Fibroblast of mammary gland (primary cell): ENCODE measurements at places on chromosomes 1 and 21.

- DNase-seq = no peak
Observed at GRCh38 chr1:118890851-118891384, 97.2 kb downstream of the TBX15 start.

DNA sequence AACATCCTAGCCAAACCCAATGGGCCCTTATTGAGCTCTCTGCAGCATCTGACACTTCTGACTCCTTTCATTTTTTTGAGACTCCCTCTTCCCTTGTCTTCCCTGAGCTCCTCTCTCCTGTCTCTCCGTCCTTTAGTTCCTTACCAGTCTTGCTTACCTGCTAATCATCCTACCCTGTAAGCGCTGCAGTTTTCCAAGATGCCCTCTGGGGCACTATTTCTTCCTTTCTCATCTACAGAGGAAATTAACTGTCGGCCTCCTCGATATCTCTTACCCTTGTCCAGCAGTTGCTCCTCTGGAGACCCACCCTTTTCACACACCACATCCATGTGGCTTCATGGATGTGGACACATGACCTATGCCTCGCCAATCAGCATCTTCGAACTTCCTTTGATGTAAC lies 6.8 kb downstream of the GPR161 start:
- no peak for DNase-seq

GRCh38 chr1:117051224-117052064 lies 8.7 kb upstream of the TTF2 start:
- peak; percentile 14 for DNase-seq

DNA sequence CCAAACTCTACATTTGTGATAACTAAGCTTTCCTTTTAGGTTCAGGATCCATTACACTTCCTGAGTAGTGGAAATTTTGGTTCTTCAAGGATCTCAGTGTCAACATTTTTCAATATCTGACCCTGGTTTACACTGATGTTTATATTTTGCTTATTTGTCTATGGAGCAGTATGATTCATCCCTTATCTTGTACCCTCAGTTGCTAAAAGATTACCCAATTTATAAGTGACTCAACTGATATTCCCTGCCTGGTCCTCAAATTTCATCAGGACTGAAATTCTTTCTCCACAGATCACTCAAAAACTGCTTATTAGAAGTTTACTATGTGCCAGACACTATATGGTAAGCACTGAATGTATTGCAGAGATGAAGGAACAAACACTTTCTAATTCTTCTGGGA lies 139.1 kb upstream of the CHRM3 start:
- DNase-seq = peak; percentile 4

DNA sequence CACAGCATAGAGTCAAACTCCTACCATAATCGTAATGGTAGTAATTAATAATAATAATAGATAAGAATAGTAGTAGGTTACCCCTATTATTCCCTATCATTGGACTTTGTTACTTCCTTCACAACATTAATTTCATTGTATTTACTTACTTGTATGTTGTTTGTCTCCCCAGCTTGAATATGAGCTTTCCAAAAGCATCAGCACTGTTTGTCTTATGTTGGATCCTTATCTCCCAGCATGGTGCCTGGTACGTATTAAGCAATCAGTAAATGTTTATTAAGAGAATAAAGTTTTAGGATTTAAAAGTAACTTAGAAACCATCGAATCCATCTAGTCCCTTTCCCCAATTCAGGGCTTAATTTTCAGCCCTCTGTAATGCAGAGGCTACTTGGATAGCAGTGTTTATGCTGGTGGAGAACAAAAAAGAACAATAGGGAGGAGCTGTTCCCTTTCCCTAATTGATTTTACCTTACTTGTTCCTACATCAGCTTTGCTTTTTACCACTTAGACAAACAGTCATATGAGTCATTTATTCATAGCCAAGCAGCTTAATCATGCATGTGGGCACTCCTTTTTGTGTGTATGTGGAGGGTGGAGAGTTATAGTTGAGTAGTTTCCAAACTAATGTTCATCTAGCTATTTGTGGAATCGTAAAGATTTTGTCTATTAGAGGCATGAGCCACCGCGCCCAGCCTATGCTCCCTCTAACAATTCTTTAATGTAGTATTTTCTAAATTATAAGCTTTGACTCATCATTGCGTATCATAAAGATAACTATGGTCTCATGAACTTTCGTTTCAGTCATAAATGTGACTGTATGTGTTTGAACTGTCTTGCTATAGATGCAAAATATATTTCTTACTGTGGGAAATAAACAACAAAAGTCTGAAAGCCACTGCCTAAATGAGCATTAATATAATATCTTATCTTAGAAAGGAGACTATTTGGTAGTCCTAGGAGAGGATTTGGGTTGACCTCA lies 20.9 kb upstream of the DR1 start:
- peak; percentile 83 for DNase-seq

DNA sequence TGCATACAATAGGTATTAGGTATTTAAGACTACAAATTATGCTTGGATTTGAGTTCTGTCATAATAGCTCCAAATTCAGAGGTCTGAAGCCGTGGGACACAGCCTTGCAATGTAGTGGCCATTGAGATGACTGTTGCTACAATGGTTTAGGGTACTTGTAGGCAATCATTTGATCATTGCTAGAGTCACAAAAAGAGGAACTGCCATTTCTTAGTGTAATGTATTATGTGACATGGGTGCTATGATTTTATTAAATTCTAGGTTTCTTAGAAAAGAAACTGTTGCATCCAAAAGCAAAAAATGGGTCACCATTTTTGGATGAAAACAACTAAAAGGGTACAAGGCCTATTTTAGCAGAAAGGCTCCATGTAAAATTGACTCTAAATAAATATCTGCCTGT lies 129.9 kb upstream of the ZNF644 start:
- DNase-seq = no peak

DNA sequence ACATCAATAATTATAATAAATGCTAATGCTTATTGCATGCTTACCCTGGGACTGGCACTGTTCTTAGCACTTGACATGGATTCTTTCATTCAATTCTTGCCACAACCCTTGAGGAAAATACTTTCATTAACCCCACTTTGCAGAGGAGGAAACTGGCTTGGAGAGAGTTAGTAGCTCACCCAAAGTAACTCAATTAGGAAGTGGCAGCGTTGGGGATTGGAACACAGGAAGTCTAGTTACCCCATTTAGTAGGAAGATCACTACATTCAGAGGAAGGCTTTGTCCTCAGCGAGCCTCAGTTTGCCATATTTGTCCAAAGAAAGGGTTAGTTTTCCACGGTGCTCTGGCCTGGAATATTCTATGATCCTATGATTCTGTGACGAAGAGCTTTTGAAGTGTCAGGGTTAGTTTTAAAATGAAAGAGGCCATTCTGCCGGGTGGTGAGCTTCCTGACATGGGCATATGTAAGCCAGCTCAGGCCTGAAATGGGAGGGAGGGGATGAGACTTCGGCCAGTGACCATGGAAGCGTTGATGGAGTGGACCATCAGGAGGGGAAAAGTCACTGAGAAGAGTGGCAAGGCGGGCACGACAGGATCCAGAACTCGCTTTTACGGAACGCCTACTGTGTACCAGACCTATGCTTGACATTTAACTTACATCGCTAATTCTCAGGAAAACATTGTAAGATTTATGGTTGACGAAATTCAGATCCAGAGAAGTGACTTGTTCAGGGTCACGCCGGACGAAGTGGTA lies 28.2 kb upstream of the EPB41 start:
- DNase-seq = no peak

- no peak for DNase-seq
Observed at GRCh38 chr1:167093846-167094516, at the start of gene STYXL2. Gene STYXL2 (plus strand): TSS chr1:167094075. CDS start chr1:167094850, 775 bp downstream.

GRCh38 chr1:99691175-99691574 lies 45.3 kb downstream of the PALMD start:
- peak; percentile 30 for DNase-seq

GRCh38 chr1:207648334-207649209 lies 3.6 kb downstream of the CR1L start:
- DNase-seq = no peak

DNA sequence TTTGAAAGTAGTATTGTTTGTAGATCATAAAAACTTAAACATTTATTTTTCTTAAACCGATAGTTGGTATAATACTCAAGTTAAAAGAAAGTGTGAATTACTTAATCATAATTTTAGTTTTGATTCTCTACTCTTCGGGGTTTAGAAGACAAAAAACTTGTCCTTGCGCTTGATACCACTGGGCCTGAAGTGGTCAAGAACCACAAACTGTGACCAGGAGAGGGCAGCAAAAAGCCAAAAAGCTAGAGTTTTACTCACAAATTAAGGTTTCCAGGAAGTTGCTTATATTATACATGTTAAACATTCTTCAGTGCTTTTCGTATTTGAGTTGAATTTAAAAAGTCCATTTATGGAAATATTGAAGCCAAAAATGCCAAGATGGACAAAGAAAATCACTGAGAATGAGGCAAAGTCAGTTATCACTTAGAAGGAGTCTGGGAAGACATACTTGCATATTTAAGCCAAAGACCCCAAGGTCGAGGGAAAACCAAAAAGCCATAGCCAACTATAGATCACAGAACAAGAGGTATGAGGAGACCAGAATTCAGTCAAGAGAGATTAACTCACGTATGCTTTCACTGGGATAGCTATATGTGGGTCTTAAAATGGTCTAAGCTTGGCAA lies 34.2 kb downstream of the EFCAB7 start:
- DNase-seq = peak; percentile 56

- DNase-seq = no peak
Observed at GRCh38 chr1:54815086-54815876, 14.2 kb upstream of the TTC22 start.

- peak; percentile 57 for DNase-seq
Observed at GRCh38 chr1:118948351-118948750, 39.8 kb downstream of the TBX15 start.

DNA sequence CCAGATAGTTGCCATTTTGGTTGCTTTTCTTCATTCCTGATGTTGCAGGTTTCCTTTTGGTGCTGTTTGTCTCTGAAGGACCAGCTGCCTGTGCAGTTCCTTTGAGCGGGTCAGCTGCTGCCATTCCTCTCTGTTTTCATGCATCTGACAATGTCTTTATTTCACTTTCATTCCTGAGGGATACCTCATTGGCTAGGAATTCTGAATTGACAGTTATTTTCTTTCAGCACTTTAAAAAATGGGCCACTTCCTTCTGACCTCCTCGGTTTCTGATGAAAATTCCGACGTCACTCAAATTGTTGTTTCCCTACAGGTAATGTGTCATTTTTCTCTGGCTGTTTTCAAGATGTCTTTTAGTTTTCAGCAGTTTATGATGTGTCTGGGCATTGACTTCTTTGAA lies 24.8 kb downstream of the CCSAP start:
- DNase-seq = no peak

GRCh38 chr1:7646981-7647901 lies 123.9 kb upstream of the VAMP3 start:
- DNase-seq = peak; percentile 38

GRCh38 chr1:182913401-182913800 lies 39.6 kb downstream of the SHCBP1L start:
- no peak for DNase-seq
